GM06990 (cell line): ENCODE measurements at places on chromosomes 2 and 18.

- no peak for DNase-seq
These were observed 2.0 kb downstream of the DLX1 start for GRCh38 chr2:172087207-172087779.

DNA sequence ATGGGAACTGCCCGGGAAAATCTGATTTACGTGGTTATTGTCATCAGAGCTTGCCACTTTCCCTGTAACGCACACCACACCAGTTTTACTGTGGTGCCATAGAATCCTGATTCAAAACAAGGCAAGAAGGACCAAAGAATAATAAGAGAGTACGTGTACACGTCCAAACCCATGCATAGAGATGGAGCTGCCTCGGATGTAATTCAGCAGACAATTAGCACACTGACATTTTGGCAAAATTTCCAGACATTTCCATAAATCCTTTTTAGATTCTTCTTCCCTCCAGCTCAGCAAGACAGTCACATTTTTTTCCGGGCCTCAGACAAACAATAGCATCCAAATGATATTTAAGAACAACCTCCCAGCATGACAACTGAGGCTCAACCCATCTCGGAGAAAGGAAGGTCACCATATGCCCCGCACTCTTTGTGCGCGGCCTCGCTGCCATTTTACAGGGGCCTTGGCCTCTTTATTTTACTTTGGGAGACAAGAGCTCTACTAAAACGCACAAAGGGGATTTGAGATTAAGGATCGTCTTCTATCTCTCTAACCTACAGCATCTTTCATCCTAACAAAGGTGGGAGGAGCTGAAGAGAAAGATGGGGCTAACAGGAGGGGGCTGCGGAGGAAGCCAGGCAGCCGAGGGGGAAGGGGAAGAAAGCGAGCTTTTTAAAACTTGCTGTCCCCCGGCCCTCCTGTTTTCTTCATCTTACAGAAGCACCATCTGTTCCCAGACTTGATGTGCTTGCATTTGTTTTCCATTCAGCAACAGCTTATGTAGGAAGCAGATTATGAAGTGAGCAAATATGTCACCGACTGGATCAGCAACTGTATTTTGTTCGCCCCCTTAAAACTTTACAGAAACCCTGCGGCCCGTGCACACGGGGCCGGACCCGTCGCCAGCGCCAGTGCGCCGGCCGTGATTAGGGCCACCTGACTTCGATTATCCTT, 61.0 kb downstream of the CDCA7 start:
- DNase-seq = no peak

DNA sequence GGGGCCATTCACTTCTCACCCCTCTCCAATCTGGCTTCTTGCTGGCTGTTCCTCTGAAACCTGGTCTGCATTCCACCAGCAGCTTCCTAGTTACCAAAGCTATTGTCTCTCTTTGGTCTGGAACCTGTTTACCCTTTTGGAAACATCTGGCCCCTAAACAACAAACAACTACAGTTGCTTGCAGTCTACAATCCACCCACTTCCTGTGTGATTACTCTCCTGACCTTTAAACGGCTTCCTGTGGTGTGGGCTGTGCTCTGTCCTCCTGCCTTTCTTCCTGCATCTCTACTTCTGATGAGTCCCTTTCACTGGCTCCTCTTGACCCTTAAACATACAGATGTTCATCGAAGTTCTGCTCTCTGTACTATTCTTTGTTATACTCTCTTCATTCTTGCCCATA, 303.8 kb downstream of the TDRD15 start:
- DNase-seq = no peak

- DNase-seq = no peak
These were observed 603.0 kb downstream of the FBXO15 start for GRCh38 chr18:73544617-73545016.

GRCh38 chr2:241288324-241288888, 27.1 kb downstream of the HDLBP start:
- no peak for DNase-seq

DNA sequence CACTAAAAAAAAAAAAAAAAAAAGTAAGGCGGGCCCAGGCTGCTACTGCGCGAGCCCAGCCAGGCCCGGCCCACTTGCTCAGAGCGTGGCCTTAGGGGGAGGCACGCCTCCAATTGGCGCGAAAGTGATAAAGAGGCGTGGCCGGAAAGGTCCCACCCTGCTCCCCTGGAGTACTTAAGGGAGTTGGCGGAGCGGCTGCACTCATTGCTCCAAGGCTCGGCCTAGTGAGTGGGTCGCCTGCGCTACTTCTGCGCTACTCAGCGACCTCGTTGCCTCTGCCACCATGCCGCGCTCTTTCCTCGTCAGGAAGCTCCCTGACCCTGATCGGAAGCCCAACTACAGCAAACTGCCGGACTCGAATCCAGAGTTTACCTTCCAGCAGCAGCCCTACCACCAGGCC, 36.9 kb downstream of the UNC80 start:
- no peak for DNase-seq

DNA sequence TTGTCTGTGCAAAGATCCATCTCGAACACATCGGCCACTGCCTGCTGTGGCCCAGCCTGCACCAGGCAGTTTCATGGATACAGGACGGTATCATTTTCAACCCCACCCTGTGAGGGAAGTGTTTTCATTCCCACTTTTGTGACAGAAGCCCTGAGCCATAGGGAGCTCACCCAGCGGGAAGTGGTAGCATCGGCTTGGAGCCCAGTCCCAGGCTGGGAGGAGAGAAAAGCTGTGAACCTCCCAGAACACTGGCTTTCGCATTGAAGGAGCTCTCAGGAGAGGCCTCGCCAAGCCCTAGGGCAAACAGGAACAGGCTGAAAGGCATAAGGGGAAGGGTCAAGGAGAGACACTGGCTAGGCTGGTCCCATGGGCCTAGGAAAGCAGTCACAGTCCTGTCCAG, 166.1 kb downstream of the TFCP2L1 start:
- no peak for DNase-seq

DNA sequence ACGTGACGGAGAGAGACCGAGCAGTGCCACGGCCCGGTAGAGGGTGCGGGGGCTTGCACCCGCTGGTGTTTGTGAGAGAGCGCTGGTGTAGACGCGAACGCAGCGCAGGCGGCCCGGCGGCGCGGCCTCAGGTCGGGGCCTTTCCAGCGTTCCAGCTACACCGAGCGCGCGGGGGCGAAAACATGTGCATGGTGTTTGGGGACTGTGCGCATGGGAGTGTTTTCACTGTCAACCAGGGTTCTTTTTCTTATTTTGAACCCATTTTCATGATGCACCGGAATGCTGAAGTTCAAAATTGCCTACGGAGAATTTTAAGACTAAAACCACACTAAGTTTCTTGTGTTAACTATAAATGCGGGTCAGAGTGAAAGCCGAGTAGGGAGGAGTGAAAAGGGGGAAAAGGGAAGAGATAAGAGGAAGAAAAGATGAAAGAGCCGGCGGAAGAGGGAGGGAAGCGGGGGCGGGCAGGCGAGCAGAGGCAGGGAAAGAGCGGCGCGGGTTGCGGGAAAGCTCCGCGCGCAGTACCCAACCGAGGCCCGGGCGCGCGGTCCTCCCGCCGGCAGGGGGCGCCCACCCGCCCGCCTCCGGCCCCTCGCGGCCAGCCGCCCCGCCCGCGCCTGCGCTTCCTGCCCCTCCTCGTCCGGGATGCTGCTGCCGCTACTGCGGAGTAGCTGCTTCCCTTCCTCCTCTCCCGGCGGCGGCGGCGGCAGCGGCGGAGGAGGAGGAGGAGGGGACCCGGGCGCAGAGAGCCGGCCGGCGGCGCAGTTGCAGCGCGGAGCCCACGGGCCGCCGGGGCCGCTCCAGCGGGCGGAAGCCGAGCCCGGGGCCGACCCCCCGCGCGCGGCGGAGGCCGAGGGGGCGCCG, at the start of gene RAB12:
RAB12 (plus strand) TSS at position 643 of the 864 bp plus-strand sequence; CDS start at position 646, 3 bp downstream.
- DNase-seq = peak; percentile 86

DNA sequence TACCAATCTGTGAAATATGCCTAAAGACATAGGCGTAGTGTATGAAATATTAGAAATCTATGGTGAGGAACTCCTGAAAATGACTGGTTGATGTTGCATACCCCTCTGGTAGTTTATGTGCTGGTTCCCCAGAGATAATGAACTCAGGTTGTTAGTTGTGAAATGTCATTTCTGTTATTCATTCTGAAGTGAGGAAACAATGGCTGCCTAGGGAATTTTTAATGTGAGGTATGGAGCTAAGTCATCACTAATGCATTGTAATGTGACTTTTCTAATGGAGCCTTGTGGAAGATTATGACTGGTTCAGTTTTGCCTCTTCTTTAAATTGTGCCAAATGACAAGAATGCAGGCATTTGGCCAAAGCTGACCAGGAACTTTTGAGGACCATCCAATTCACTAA, 61.6 kb upstream of the RAB27B start:
- DNase-seq = no peak

- no peak for DNase-seq
These were observed 83.8 kb downstream of the VIT start for GRCh38 chr2:36780231-36780839.

DNA sequence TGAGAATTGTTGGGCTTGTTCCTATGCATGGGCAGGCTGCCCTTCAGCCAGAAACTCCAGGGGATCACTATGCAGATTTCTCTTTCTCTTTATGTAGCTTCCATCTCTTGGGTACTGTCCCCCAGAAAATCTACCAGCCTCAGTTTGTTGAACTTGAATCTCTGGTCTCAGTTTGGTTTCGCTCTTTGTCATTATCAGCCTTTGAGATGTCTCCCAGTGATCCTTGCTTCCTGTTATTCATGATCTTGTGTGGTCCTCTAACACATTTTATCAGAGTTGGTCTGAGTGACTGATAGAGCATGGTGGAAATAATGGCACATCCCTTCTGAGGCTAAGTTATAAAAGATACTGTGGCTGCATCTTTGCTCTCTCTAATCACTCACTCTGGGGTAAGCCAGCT, 7.8 kb downstream of the TMEM87B start:
- no peak for DNase-seq

DNA sequence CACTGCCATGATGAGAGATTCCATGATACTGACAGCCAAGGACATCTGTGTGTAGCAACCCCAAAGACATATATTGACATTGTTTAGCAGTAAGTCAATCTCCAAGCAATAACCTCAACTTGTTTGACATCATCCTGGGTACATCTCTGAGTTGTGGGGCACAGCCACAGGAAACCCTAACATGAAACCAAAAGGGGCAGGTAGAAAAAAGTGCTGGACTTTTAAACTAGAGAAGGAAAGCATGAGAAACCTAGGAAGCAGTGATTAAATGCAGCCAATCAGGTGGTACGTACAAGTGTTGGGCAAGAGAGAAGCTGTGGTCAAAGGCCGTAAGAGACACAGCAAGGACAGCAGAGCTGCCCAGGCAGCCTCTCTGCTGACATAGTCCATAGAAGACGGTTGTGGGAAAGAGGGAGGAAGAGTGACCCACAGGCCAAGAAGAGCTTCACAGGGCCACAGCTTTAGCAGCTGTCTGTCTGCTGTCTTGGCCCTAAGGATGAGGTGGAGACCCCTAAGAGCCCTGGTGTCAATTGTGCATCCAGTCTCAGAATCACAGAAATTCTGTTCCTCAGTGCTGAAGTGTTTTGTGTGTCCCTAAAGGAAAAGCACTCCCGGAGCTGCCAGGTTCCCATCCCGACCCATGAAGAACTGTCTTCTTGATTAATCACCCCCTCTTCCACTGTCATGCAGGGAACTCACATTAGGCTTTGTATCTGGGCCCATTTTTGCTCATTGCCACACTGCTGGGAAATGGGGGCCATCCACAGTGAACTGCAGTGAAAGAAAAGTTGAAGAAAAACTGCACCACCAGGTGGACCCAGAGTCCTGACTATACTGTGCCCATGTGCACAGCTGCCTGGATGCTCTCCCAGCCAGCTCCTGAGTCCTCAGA, 25.4 kb upstream of the CHN1 start:
- no peak for DNase-seq

DNA sequence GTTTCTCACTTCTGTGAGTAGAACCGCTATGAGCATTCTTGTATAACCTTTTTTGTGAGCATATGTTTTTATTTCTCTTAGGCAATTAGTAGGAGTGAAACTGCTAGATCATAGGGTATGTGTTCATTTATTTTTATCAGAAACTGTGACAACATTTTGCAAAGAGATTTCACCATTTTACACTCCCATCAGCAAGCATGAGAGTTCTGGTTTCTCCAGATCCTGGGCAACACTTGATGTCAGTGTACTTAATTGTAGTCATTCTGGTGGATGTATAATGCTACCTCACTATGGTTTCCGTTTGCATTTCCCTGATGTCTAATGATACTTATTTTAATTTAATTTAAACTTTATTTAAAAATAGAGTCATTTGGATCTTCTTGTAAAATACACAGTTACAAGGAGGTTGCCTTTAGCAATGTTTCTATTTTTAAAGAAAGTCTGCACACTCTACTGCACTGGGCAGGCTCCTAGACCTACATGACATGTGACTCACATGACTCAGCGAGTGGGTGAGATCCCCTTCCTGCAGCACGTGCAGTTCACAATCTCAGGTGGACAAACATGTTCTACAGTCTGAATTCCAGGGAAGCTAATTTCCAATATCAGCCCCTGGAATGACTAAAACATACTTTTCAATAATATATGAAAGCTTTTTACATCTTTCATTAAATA, 127.0 kb upstream of the BCL2L11 start:
- DNase-seq = no peak

DNA sequence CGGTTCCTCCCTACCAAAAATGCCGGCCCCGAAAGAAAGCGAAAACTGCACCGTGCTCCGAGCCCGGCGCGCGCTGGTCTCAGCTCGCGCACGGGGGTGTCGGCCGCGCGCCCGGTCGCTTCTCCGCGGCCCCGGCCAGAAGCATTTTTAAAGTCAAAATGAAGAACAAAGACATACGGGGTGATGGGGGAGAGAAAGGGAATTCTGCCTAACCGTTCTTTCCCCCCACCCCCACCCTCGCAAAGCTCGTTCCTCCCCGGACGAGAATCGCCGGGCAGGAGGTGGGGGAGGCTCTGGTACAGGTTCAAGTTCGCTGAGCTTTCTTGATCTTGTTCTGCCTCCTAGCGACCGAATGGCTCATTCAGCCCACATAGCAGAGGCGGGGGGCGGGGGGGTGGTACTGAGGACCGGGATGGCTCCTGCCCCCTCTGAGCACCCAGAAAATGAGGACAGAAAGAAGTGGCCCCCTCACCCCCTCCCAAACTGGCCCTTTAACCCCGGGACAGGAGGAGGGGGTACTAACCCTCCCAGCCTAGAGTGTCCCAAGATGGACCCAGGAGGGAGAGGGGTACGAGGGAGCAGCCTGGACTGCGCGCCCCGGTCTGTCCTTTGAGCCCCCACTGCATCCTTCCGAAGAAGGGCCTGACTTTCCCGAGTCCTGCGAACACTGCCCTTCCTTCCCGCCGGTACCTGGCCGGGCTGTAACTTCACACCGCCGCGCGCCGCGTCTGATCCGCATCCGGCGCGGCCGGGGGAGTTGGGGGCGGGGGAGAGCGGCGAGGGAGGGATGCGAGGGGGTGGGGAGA, 3.1 kb downstream of the BCL11A start:
- DNase-seq = peak; percentile 84
